Anterior cingulate cortex (tissue), 58 donors: ENCODE measurements at places on chromosomes 2 and 18.
A peak's percentile ranks its signal among the peaks of the same experiment; 100 is the strongest.

DNA sequence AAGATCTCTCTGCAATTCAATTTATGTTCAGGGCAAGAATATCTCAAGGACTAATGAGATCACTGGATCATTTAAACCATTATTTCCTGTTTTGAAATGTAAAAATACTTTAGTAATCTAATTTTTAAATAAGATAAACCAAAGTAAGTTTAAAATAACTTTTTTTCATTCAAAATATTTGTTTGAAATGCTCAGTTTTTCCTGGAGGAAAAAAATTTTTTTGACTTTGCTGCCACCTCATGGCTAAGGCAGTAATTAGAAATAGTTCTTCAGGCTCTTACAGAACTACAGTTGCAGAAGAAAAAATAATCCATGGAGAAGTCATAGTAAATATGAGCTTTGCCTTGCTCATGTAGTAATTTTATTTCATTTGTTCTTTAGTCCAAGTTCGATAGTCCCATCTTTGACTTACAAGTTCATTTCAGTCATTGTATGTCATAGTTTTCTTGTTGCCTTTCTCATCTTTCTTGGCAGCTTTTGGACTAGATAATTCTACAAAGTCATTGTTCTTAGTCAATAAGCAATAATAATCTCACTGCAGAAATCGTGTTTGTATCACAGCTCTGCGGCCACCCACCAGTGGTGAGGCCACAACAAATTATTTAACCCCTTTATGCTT, 127.4 kb downstream of the DPP4 start:
- no peak for DNase-seq

DNA sequence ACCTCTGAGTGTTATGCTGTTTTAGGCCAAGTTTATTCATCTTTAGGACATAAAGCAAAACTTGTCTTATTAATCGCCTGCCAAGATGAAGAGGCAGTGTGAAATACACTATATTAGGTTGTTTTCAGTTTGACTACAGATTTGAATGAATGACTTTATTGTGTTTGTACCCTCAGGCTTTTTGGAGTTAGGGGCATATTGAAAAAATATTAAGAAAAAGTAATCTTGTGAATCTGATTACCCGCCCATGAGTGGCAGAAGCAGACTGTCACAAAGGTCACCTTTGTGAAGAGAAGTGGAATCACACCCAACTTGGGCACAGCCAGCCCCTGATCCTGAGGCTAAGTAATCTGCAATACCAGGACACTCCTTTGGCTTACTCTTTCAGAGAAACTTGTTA, 382.5 kb downstream of the NYAP2 start:
- DNase-seq = no peak

DNA sequence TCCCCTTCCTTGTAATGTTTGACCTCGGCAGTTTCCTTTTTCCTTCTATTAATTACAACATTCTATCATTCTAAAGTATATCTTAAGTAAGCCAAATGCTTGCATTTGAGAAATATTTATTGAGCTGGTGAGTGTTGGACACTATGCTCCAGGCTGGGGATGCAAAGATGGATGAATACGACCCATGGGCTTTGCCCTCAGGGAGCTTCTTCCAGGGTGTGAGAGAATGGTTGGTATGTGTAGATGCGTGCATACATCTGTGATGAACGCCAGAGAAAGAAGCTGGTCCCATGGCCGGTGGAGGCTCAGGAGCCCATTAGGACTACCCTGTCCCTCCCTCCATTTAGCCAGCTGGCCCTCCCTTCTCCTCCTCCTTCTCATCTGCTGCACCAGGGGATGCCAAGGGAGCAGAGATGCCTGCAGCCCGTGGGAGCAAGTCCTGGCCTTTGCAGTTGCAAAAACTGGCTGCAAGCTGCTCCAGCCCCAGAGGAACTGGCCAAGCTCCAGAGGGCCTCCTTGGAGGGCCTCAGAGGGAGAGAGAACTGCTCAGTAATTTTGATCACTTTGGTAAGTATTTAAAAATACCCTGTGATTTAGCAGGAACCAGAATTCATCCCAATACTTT, 65.7 kb upstream of the FOSL2 start:
- no peak for DNase-seq

GRCh38 chr2:102317715-102318114, 6.4 kb downstream of the IL1RL1 start:
- DNase-seq = no peak

GRCh38 chr2:18558458-18558857, 2.0 kb downstream of the RDH14 start:
- DNase-seq = no peak

DNA sequence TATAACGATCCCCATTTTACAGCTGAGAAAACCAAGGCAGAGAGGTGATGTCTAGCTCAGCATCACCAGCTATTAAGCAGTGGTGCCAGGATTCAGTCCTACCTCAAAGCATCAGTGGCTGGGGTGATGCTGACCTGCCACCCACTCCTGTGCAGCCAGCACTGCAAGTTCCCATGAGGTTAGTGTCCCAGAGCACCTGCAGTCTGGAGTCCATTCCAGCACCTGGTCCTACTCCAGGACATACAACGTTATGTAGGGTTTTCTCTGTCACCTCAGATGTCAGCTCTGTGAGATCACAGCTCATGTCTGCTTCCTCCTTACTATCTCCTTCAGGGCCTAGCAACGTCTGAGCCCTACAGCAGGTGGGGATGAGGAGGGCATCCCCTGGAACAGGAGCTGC, 328.0 kb upstream of the HS6ST1 start:
- DNase-seq = no peak

DNA sequence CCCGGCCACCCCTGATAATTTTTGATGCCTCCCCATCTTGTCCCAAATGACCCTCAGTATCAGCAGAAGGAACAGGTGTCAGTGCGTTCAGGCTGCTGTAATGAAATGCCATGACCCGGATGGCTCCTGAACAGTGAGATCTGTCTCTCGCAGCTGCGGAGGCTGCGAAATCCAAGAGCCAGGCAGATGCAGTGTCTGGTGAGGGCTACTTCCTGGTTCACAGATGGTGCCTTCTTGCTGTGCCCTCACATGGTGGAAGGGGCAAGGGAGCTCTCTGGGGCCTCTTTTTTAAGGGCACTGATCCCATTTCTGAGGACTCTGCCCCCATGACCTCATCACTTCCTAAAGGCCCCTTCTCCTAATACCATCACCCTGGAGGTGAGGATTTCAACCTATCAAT, 152.2 kb downstream of the TWIST2 start:
- DNase-seq = no peak

GRCh38 chr2:22355816-22356433, 1029.1 kb upstream of the KLHL29 start:
- peak; percentile 63 for DNase-seq

- DNase-seq = no peak
These were observed 808.9 kb upstream of the RAB6C start for GRCh38 chr2:129170570-129170969.

DNA sequence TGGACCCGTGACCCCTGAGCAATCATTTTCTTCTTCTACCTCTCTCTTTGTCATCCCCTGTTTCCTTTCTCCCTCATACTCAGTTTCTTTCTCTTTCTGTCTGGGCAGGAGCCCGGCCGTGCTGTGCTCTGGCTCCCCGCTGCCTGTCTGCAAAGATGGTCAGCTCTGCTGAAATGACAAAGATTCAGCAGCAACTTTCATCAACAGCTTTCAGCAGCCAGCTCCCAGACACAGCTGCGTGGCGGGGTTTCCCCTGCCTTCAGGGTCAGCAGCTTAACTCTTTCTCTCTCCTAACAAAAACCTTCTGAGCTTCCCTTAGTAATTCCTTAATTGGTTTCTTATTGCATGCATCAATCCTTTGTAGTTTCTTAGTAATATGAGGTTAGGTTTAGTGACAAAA, 1234.4 kb downstream of the CNTNAP5 start:
- no peak for DNase-seq

- DNase-seq = no peak
These were observed 198.1 kb downstream of the IKZF2 start for GRCh38 chr2:212953170-212953920.

DNA sequence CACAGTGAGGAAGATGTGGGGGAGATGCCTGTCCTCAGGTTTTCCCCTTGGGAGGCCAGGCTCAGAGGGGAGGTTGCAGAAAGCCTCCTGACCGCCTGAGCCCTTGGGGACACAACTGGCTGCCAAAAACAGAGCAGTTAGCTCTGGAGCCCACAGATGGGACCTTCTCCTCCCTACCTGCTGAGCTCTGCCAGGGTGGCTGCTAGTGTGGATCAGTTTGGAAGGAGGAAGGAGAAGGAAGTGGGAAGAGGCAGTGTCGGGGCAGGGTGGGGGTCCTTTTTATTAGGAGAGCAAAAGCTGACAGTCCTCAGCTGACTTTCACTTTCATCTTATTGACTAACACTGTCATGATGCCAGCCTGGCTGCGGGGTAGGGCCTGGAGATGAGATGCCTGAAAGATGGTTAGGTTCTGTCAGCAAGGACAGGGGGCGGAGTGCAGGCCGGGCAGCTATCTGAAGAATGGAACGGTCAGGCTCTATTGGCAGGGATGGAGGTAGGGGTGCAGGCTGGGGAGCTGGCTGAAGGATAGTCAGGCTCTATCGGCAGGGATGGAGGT, 188.5 kb upstream of the HDAC4 start:
- DNase-seq = no peak

DNA sequence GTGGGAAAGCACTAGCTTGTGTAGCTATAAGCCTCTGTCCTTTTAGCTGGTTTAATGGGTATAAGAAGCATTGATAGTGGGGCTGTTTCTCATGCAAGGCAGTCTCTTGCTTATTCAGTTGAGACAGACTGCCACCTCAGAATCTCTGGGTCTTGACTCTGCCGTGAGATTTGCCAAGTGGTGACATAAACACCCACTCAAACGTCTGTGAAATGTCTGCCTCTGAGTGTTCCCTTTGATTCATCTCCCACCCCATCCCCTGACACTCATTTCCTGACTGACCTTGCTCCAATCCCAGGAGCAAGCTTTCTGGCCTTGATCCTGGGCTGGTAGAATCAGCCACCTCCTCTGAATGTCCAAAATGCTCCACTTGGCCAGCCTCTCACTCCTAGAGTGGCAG, 141.9 kb upstream of the RBMS1 start:
- DNase-seq = no peak

GRCh38 chr2:41662461-41662860, 385.4 kb upstream of the PKDCC start:
- no peak for DNase-seq

DNA sequence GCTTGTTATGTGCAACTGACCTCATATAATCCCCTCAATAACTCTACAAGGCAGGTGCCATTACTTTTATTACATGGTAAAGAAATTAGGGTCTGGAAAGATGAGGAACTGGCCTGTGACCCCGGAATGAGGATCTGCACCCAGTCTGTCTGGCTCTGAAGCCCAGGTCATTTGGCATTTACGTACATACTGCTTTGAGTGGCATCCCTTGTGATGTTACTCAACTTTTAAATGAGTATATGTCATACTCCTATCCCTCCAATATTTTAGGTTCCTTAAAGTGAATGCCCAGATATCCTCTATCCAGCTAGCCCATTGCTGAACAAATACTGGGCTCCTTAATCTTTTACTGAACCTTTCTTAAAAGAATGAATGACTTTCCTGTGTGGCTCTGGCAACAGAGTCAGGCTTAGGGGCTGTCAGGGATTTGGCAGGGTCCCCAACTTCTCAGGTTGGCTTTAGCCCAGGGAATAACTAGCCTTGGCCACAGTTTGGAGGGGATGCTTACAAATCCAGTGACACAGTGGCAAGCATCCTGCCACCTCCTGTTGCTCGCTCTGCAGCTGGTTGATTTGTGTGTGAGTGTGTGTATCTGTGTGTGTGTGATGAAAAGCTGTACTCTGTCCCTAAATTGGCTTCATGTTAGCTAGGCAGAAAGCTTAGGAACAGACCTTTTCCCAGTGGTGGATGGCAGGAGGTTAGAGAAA, 3.4 kb upstream of the CXCR4 start:
- no peak for DNase-seq

DNA sequence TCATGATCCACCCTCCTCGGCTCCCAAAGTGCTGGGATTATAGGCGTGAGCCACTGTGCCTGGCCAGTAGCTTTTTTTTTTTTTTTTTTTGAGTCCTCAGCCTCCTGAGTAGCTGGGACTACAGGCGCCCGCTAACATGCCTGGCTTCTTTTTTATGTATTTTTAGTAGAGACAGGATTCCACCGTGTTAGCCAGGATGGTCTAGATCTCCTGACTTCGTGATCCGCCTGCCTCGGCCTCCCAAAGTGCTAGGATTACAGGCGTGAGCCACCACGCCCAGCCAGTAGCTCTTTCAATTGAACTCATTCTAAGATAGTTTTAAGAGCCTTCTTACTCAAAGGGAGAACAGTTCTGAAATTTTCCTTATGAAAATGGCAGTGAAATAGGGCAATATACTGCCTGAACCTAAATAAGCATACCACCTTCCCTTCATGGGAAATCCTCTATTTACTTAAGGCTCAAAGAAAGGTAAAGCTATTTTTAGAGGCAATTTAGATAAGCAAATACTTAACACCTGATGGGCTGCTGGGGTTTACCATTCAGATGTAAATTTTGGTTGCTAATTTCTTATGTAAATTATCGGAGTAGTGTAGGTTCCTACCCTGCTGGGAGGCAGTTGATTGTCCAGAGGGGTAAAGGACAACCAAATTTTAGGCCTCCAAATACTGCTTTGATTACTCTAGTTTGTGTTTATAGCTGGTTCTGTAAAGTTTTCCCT, 144.7 kb downstream of the GREB1L start:
- no peak for DNase-seq

DNA sequence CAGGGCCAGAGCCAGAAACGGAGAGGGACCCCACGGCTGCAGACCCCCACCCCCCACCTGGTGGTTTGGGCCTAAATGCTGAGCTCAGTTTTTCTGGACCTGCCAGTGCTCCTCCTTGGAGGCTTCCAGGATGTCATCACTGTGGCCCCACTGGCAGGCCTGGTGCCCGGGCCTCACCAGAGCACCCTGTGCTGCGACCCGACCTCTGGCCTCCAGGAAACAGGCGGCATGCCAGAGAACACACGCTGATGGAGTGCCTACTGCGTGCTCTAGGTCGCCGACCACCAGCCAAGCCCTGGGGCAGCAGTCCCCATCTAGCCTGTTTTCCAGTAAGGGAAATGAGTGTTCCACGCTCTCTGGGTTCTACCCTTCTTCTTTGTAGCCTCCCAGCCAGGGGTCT, 33.8 kb downstream of the HS6ST1 start:
- no peak for DNase-seq

DNA sequence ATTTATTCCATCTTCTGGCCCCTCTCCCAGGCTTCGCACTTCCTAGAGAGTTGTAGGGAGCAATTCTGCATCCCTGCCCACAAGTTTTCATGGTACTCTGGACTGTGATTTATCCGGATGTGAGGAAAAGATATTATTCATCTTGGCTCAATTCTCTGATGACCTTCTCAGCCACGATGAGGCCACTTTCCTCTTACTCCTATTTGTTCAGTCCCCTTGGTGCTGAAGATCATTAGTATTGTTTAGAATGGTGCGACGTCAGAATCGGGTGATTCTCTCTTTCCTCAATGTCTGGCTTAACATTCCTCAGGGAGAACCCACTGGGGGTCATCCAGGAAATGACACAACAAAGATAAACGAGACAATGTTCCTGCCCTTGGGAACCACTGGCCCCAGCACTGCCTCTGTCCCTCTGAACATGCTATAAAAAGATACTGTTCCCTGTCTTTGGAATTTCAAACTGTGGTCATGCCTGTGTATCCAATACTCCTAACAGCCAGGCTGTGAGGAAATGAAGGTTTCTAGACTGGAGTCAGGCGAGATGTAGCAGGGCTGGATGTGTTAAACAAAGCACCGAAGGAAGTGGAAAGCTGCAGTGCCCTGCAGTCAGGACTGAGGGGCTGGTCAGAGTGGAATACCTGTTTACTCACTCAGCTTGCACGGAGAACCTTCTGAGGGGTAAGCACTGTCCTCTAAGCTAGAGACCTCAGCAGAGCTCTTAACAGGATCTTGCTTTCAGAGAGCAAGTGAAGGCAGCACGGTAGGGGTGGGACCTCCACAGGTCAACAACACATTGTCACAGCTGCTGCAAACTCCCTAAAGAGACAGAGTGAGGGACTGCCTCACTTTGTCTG, 12.9 kb upstream of the GLI2 start:
- DNase-seq = no peak

GRCh38 chr2:75548036-75548573, 12.6 kb downstream of the EVA1A start:
- no peak for DNase-seq
